ENCODE measurements at places on chromosomes 12 and 14.

GRCh38 chr12:104768033-104768432 is 190.1 kb downstream of the SLC41A2 start:
- no peak for DNase-seq

DNA sequence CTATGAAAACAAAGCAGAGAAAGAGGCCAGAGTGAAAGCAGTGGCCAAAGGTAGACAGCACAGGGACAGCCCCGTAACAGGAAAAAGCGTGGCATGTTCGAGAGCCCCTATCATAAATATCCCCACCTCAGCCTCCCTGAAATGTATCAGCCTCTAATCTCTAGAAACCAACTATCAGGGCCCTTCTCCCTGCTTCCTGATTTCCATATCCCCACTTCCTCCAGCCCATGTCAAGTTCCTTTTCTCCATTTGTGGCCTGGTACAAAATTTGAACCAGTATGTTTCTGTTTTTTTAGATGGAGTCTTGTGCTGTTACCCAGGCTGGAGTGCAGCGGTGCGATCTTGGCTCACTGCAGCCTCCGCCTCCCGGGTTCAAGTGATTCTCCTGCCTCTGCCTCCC is 16.9 kb downstream of the DEPDC4 start:
- DNase-seq, result no peak

GRCh38 chr12:104055686-104056388 is 5.8 kb upstream of the GLT8D2 start:
- DNase-seq, result peak; percentile 94

DNA sequence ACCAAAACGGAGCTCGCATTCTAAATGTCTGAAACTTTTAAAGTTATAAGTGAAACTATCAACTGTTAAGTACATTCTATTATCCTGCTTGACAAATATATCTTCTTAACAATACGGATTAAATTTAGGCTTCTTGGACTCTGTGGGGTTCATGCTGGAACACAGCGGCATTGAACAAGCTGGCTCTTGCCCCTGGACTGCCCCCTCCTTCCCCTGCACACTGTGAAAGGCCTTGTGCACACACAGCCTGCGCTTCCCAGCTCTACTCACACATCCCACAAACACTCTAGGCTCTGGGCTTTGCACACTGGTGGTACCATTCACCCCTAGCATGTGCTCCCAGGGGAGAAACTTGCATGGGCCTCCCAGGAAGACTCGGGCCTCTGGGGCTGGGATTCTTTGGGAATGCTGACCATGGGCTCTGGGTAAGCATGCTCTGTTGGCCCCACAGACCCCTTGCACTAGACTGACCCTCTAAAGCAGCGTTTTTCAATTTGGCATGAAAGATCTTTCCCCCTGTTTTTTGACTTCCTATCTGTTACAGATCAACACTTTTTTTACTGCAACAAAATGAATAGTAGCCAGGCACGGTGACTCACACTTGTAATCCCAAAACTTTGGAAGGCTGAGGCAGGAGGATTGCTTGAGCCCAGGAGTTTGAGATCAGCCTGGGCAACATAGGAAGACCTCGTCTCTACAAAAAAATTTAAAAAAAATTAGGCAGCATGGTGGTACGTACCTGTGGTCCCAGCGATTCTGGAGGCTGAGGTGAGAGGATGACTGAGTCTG is 96.2 kb upstream of the CPM start:
- DNase-seq, result no peak

GRCh38 chr14:34610101-34610500 is 19.8 kb downstream of the SNX6 start:
- DNase-seq, result no peak

DNA sequence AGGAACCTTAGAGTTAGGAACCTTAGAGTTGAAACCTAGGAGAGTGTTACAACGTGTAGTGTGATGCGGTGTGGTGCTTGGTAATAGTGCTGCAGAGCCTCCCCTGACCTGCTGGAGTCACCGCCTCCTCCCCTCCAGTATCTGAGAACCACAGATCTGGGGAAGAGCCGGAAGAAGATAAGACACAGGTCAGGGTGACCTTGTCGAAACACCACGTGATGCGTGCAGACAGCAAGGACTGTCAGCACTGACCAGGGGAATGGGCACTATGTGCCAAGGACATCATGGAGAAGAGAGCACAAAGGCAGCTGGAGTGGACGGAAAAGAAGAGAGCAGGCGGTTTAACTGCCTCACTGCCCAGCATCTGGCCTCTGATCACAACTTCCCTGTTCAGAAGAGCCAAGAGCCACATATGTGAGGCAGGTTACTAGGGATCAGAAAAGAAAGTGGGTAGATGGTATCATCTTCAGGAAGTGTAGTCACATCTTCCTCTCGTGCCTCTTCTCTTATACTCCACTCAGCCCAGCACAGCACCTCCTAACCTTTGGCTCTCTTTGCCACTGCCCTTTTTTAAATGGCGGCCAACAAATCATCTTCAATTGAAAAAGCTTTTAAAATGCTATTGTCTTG is 93.7 kb downstream of the TESC start:
- no peak for DNase-seq

- no peak for DNase-seq
These were observed 102.0 kb downstream of the SLC38A4 start for GRCh38 chr12:46723629-46724419.

GRCh38 chr14:89245802-89246201 is 171.2 kb downstream of the FOXN3 start:
- DNase-seq, result no peak

GRCh38 chr12:86137936-86138335 is 118.3 kb downstream of the MGAT4C start:
- DNase-seq, result no peak

- DNase-seq, result no peak
These were observed 47.4 kb upstream of the C14orf180 start for GRCh38 chr14:104532191-104532555.

- no peak for DNase-seq
These were observed 151.0 kb upstream of the ARHGAP5 start for GRCh38 chr14:31926123-31926522.

- DNase-seq, result no peak
These were observed 30.3 kb downstream of the PITPNM2 start for GRCh38 chr12:123120452-123121166.

DNA sequence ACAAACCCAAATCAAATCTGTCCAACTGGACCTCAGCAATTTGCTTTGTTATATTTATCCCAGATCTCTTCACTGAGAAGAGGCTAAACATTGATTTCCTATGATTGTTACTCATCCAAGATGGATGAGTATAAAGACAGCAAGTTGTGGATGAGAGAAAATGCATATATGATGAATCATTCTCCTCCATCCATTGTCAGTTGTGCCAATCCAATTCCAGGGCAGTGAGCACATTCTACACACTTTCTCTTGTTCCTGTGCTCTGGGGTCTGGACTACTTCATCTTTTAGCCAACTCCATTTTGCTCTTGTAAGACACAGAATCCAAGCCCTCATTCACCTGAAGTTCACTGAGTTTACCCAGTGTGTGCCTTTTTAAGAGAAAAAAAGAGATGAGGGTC is 105.7 kb downstream of the GCH1 start:
- DNase-seq, result no peak

- DNase-seq, result no peak
These were observed 5.2 kb downstream of the DCN start for GRCh38 chr12:91177381-91177780.

DNA sequence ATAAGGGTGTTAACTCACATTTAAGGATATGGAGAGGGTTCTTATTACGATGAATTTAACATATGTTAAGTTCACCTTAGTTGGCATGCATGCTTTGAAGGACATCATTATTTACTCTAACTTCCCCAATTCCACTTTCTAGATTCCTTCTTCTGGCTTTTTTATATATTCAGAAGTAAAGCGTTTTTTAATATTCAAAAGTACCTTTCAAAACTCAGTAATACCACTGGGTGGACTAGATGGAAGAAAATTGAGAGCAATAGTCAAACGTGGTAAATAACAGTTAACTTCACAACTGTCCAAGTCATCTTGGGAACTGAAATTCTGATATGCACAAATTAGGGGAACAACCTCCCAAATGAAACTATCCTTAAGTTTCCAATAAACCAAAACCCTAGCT is 9.1 kb downstream of the SINHCAF start:
- no peak for DNase-seq

DNA sequence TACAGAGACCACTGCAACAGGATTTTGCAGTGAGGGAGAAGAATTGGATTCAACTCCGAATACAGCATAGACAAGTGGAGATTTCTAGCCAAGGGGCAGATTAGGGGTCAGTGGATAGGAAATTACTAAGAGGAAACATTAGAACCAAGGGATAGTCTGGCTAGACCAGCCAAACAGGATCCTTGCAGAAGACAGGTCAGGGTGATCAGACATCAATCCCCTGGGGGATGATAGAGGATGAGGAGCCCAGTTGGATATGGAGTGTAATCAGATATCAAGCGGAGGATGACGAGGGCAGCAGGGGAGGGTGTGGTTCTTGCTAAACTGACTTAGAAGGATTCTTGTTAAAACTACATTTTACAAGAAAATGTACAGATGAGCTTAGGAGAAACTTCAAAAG is 424.4 kb downstream of the DAD1 start:
- no peak for DNase-seq

- DNase-seq, result no peak
These were observed 61.1 kb downstream of the TPH2 start for GRCh38 chr12:71999795-72000194.

- DNase-seq, result no peak
These were observed 24.8 kb downstream of the IL26 start for GRCh38 chr12:68200854-68201253.

DNA sequence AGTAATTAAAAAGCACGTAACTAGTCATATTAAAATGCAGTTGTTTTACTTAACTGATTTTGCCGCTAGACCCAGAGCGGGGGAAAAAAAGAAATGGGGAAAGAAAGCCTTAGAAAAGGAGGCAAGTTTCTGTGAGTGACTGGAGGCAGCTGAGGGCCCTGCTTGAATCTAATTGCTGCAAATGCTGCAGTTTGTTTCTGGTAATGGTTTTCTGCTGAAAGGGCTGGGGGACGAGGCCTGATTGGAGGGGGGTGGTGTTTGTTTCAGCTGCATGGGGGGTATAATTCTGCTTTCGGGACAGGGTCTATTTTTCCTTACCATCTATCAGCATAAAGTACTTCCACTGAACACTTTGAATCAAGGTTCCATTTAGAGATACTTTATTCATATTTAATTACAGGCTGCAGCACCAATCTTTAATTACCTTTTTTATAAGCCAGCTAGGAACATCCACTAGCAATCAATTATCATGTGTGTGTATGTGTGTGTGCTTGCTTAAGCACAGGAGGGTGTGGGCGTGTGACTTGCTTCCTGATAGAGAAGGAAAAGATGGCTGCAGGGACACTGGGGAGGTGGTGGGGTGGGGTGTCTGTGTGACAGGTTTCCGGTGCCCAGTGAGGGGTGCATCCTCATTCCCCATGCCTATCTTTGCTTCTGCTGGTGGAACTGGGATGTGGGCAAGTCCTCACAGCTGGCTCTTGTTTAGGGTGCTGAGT is 83.4 kb downstream of the ADCK1 start:
- no peak for DNase-seq

GRCh38 chr12:65171073-65171472 is 1.7 kb downstream of the LEMD3 start:
- peak; percentile 2 for DNase-seq

- DNase-seq, result no peak
These were observed 26.6 kb downstream of the ETV6 start for GRCh38 chr12:11676052-11676451.

DNA sequence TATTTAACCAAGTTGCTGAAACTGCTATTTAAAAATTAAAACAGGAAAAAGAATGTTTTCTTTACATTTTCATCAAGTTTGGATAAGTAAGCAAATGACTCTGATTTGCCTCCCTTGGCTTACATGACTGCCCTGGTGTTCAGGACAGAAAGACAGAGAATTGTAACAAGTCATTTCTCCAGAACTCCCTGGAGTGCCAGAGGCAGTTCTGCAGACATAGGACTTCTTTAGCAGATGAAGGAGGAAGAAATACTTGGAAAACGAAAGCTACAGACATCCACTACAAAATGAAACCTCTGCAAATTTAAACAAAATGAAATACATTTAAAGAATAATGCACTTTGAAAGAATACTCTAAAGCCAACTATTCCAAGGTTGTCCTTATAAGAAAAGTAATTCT is 253.9 kb downstream of the LRFN5 start:
- no peak for DNase-seq

GRCh38 chr12:128797119-128798118 is 26.3 kb downstream of the SLC15A4 start:
- DNase-seq, result no peak
